MV-4-11 (cell line): ENCODE measurements at places on chromosomes 1 and 21.

- no peak for DNase-seq
Measured at GRCh38 chr1:202047977-202048376, 37.6 kb downstream of the ELF3 start.

GRCh38 chr1:153339802-153340201 lies 8.8 kb downstream of the PGLYRP4 start:
- DNase-seq, result no peak

DNA sequence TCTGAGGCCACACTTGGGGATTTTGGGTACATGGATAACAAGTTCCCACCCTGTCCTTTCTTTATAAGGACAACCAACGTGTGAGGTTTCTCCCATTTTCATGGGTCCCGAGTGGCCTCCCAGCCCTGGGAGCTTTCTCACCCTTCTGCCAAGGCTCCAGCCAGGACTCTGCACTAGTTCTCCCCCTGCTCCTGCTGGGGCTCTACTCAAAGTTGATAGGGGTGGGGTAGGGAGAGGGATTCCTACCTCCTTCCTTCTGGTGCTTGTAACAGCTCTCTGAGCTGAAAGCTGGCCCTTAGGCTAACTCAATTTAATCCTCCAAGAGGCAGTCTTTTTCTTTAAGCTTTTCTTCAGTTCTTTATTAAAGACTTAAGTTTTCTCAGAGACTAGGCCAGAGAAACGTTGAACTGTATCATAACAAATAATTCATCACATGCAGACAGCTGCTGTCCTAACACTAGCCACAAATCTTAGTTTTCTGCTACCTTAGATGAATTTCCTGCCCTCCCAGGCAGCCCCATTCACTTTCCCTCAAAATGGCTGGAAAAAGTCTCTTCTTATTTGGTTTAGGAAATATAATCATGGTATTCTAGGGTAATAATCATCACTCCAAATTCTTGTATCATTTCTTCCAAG lies 22.4 kb upstream of the DR1 start:
- no peak for DNase-seq

- peak; percentile 83 for DNase-seq
Measured at GRCh38 chr1:58597996-58598395, 20.9 kb upstream of the TACSTD2 start.

DNA sequence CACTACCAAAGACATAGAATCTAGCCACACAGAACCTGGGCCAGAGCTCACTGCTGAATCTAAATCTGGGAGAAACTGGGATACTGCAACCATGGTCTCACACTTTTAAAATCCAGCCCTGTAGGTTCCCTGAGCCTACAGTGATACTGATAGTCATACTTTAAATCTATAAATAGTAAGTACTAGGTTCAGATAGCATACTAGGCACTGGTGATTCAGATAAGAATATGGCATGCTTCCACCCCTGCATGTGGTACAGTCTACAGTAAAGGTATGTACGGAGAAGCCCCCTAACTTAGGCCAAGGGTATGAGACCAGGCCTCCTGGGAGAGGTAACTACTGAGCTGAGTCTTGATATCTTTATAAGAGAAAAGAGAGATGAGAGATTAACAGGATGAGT lies 193.3 kb upstream of the HMGB4 start:
- no peak for DNase-seq

DNA sequence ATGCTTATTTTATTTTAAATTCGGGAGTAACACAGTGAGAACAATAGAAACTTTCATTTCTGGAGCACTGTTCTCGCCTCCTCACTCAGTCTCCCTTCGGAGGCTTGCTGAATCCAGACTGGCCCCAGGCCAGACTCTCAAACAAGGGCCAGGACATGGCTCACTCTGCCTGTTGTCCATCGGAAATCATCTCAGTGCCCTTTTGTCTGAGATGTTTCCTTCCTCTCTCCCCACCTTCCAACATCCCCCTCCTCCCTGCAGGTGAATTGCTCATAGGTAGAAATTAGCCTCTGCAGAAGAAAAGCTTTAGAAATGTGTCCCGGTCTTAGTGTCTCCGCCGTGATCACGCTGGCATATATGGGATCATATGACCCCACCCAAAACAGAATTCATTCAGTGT lies 55.2 kb downstream of the ERG start:
- no peak for DNase-seq

- DNase-seq, result no peak
Measured at GRCh38 chr1:229352975-229353374, 10.1 kb upstream of the CCSAP start.

DNA sequence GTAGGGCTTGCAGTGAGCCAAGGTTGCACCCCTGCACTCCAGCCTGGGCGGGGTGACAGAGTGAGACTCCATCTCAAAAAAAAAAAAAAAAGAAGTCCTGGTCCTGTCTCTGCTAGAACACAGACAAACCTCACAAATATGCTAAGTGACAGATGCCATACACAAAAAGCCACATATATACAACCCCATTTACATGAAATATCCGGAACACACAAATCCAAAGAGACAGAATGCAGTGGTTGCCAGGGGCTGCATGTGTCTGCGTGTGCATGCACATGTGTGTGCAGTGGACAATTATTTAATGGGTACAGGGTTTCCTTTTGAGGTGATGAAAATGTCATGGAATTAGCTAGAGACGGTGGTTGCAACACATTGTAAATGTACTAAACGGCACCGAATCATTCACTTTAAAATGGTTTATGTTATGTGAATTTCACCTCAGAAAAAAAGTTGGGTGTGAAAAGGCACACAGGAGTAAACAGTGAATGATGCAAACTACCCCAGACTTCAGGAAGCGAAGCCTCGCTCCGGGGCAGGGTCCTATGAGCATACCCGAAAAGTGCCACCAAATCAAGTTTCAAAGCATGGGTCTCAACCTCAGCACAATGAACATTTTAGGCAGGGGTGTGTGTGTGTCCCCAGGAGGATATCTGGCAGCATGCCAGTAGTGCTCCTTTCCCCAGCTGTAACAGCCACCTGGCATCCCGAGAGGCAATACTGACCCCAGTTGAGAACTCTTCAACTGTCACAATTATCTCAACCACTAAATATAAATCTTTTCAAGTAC lies 48.3 kb downstream of the GNB1 start:
- DNase-seq, result no peak

DNA sequence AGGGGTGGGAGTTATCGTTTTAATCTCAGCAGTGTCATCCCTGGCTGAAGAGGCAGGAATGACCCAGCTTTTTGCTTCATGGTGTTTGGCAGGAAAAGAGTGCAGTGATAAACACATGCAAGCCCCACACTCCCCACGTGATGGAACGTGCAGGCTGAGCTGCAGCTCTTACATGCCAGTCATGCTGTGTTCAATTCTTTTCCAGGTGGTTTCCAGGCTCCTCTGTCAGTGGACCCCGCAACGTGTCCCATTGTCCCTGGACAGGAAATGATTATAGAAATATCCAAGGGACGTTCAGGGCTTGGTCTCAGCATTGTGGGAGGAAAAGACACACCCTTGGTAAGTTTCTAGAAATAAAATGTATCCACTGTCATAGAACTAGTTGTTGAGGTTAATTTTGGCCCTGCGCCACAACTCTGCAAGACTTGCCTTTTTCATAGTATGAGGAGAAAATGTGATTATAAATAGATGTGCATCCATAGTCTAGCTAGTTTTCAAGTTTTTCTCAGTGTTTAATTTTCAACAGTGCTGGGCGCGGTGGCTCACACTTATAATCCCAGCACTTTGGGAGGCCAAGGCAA lies 110.2 kb upstream of the L1TD1 start:
- no peak for DNase-seq

- no peak for DNase-seq
Measured at GRCh38 chr1:52601519-52601918, 652 bp upstream of the GPX7 start.

- DNase-seq, result no peak
Measured at GRCh38 chr1:237045278-237046016, 3.5 kb downstream of the RYR2 start.

- DNase-seq, result no peak
Measured at GRCh38 chr1:21175670-21176581, 771 bp downstream of the EIF4G3 start.

DNA sequence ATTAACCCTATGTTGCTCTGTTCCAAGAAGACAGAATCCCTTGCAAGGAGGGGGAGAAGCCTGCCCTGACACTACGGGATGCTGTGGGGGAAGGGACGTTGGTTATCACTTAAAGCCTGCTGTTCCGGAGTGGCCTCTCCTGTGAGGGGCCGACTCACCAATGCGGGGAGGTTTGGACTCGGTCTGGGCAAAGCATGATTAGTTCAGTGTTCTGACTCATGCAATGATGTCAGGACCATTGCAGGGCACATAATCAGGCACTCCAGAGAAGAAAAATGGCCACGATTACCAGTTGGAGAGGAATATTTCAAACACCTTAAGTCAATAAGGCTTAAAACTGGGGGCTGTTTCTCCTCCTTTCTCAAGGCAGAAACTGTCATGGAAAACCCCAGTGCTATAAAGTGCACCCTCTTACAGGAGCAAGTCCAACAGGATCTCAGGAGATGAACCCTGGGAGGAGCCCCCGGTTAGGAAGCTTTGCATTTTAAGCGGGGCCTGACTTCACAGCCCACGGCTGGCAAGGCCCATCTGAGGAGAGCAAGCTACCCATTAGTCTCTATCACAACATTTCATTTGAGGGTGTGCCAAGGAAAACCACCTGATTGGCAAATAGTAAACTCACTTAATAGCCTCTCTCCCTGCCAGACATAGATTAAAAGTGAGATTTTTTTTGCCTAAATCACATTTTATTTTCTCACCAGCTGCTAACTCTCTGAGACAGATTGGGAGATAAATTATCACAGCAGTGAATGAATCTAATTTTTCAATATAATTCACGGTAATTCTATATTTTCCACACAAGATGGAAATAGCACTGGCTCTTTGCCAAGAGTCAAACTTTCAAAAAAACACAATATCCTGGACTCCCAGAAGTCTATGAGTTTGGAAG lies 202.5 kb downstream of the C1orf94 start:
- DNase-seq, result no peak

- DNase-seq, result no peak
Measured at GRCh38 chr1:97832481-97832880, 88.4 kb downstream of the DPYD start.

- DNase-seq, result no peak
Measured at GRCh38 chr1:240508201-240508600, 103.8 kb downstream of the GREM2 start.

DNA sequence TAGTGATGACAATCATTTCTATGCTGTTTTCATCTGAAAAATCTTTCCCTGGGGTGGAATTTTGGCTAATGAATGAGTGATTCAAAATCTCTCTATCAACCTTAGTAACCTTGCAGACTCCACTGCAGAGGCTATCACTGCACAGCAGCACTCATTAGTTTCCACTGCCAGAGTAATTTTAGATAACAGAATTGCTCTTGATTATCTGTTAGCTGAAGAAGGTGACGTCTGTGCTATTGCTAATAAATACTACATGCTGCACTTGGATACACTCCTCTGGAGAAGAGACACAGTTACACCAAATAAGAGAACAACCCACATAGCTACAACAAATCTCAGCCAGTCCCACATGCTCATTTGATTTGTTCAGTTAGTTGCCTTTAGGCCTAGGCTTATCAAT lies 1348.4 kb downstream of the NCAM2 start:
- DNase-seq, result no peak

DNA sequence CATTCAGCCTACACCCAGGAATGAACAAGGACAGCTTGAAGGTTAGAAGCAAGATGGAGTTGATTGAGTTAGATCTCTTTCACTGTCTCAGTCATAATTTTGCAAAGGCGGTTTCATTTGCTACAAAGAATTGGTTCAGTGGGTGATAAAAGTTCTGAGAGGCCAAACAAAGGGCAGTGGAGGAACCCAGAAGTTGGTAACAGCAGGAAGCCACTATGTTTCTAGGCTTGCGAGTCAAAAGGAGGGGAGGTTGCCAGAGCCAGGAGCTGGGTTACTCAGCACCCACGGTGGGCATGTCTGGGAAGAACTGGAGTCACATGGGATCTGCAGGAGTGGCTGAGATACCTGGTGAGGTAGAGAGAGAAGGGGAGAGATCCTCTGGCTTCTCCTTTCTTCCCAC lies 64.2 kb upstream of the MRPS6 start:
- no peak for DNase-seq

DNA sequence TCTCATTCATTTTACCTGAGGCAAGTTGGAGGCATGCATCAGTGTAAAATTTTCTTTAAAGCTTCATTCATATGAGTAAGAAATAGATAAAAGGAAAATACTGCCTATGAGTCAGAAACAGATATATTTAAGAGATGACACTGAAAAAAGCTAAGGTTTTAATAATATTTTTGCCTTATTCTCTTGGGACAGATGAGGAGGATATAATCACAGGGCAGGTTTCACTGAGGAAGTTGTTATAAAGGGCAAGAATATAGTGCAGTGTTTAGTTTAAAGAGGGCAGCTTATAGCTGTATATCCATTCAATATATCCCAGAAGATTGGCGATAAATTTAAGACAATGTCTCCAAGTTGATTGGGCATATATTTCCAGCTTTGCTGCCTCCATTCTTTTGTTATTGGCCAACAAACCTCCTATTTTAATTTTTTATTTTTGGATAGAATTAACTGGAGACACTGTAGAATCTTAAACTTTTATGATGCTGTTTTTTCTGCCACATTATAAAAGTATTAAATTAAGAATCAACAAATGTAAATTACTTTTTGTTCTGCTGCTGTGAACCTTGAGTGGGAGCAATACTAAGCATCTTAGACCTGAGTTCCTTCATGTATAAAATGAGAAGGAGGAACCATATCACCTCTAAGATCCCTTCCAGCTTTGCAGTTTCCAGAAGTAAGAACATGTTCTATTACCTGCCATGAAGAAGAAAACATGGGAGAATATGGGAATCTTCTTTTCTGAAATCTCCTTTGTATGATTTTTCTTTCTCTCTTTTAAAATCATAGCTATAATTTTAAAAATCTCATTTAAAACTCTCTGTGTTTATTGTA lies 171.6 kb downstream of the S1PR1 start:
- DNase-seq, result no peak

DNA sequence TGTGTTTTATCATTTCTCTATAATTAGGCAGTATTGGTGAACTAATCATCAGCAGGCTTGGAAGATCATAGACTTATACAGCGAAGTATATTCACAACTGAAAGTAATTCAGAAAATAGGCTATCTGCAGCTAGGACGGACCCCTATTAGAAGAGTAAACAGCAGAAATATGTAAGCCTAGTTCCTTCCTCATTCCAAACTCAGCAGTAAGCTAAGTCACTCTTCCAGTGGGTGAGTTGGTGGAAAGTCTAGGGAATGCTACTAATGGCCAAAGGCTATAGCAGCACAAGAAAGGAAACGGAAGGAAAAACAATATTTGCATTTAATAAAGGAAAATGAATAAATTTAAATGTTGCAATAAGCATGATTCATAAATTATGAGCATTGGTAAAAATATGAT lies 918.1 kb upstream of the TMPRSS15 start:
- DNase-seq, result no peak

GRCh38 chr21:39562791-39563770 lies 49.7 kb upstream of the B3GALT5 start:
- DNase-seq, result no peak

- DNase-seq, result peak; percentile 60
Measured at GRCh38 chr1:79323239-79324025, 316.9 kb upstream of the ADGRL4 start.

GRCh38 chr1:110816945-110817344 lies 56.0 kb upstream of the CD53 start:
- no peak for DNase-seq
